Glutamatergic neuron (in vitro differentiated cells): ENCODE measurements at places on chromosomes 16 and 17. TPM values are rescaled to one million over a fixed set of nuclear protein-coding genes. Genes with fewer than 3 reads are reported as not detected.

GRCh38 chr17:66689221-66689620 is 145.7 kb upstream of the CACNG5 start:
- no peak for DNase-seq

Gene DHRS7C
- total RNA-seq = not detected

GRCh38 chr17:21029036-21029435 is 13.8 kb downstream of the USP22 start:
- DNase-seq = no peak

DNA sequence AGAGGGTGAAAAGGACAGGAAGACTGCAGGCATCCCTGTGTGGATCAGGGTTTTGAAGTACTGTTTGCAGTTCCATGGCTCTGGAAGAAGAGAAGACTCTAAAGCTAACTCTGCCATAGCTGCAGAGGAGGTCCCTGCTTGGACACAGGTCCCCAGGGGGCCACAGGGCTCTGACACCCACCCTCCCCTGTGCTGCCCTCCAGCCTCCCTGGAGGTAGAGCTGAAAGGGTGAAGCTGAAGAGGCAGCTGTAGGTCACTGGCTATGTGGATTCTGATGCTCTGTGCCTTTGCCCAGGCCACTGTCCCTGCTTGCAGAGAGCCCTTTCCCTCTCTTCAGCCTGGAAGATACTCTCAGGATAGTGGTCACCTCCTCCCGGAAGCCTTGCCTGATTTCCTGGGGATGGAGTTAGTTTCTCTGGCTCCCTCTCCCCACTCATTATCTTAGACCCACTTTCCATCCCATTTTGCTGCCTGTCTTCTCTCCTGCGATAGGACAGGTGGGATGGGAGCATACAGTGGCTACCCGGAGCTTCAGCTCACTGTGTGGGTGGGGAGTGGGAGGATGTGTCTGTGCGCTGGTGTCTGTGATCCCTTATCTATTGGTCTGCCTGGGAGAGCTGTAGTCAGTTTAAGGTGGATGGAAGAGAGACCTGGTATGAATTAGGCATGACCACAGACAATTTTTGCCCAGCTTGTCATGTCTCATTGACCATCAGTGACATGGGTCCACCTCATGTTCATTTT is 89.8 kb upstream of the TMEM97 start:
- no peak for DNase-seq

Gene CD79B
- total RNA-seq = not detected

DNA sequence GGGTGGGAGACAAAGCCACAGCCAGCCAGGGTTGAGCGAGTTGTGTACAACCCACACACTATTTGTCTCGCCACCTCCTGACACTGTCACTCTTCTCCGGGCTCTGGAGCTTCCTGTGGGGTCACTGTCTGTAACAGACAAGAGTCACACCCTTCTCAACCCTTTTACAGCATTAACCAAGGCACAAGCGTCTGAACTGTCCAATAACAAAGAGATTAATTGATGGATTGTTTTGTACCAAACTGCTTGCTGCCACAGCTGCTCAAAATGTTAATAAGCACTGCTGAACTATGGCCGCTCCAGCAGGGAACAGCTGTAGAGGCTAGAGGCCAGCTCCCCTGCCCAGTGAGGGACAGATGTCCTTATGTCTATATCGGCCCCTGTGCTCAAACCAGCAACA is 25.2 kb upstream of the HYDIN start:
- DNase-seq = peak; percentile 58

- DNase-seq = no peak
Measured at GRCh38 chr17:49603720-49604119, 28.0 kb downstream of the NXPH3 start.

- no peak for DNase-seq
Measured at GRCh38 chr17:52110923-52111581, 47.5 kb downstream of the CA10 start.

Gene RDM1
- total RNA-seq = not detected

GRCh38 chr16:55821210-55821609 is 11.7 kb downstream of the CES1 start:
- DNase-seq = no peak

DNA sequence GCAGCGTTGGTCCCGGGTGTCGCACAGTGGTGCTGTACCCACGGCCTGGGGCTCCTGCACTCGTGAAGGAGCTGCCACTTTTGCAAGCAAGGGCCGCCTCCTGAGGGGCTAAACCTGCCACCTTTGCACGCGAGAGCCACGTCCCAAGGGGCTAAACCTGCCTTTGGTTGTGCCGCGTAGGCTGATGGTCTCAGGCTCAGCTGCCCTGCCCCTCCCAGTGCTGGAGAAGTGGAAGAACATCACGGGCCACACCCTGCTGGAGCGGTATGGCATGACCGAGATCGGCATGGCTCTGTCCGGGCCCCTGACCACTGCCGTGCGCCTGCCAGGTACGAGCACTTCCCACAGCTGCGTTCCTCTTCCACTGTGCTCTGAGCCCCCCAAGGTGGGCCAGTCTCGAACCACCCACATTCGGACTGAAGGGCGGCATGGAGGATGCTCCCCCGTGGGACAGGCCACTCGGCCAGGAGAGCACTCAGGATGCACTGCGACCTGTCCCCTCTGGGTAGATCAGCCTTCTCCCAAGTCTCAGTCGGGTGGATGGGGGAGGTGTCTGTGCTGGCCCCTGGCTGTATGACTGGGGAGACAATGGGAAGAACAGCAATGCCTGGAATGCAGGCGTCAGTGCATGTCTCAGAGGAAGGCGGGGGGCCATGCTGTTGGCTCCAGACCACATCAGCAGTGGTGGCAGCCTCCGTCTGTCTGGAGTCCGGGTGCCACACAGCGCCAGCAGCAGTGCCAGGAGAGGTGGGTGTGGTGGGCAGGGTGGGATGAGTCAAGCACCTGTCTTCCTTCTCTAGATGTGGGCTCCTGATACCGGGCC is 20.7 kb downstream of the ACSF3 start:
- peak; percentile 11 for DNase-seq

DNA sequence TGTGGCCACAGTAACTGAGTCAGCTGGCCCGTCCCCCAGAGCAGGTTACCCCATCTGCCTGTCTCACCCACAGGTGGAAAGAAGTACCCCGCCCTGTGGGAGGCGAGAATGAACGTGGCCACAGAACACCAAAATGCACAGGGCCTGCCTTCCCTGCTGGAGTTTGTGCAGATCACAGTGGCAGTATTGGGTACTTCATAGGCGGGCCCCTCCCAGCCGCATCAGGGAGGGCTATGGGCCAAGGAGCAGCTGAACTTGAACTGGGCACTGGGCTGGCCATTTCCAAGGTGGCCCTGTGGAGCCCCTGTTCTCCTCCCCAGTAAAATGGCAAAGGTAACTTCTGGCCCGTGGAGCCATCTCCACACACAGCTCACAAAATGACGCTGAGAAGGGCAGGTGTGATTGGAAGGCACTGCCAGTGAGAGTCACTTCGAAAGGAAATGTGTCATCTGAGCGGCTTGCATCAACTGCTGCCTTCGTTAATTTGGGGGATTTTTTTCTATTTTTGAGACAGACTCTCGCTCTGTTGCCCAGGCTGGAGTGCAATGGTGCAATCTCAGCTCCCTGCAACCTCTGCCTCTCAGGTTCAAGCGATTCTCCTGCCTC is 162.9 kb downstream of the ENGASE start:
- DNase-seq = no peak

Gene OTOA
- total RNA-seq = not detected

DNA sequence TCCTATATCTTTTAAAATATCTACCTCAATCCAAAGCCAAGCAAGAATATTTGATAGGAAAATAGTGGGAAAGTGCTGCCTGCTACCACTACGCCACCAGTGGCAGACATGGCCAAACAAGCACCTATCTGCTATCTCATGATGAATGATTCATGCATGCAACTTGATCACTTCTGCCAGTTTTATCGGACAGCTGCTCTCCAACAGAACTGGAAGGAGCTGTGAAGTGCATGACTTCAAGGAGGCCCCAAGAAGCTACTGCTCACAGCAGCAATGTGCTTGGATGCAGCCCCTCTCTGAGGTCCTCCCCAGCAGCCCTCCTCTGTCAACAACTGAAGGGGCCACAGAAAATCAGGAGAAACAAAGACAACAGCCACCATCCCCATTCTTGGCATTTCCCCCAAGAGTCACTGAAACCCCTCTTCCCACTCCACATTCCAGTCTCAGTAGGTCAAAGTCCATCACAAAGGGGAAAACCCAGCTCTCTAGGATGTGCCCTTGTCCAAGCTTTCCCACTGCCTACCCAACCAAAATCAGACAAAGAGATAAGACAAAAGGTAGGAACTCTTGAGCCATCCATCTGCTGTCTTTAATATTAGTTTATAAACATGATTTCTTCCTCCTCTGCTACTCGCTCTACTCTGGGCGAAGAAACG is 215.3 kb downstream of the C16orf78 start:
- no peak for DNase-seq

Gene CDK5R1
- 73.9 TPM for total RNA-seq

- DNase-seq = peak; percentile 77
Measured at GRCh38 chr17:47789611-47790561, 31.7 kb downstream of the OSBPL7 start.

Gene ATP2A1
- total RNA-seq = 4.5 TPM

Gene GPR142
- 20.7 TPM for total RNA-seq

DNA sequence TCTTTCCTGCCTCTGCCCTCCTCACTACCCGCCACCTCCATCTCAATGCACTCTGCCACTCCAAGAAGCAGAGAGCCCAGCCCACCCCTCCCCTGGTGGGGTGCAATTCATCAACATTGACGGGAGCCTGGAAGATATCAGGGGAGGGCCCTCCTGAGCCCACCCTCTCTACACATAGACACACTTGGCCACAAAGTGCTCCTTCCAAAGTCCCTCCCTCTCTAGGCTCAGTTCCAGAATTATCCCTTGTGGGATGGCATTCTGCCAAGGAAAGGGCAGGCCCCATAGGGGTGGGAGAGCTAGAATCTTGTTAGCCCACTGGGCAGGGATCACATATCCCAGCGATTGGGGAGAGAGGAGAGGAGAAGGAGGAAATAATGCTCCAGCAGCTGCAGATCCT is 66.2 kb downstream of the TMEM132E start:
- no peak for DNase-seq

GRCh38 chr17:15744885-15745284 is 12.8 kb downstream of the TBC1D26 start:
- DNase-seq = no peak

- peak; percentile 47 for DNase-seq
Measured at GRCh38 chr17:49434821-49435670, 20.4 kb upstream of the PHB1 start.

GRCh38 chr17:14091367-14091766 is 22.1 kb downstream of the COX10 start:
- no peak for DNase-seq

DNA sequence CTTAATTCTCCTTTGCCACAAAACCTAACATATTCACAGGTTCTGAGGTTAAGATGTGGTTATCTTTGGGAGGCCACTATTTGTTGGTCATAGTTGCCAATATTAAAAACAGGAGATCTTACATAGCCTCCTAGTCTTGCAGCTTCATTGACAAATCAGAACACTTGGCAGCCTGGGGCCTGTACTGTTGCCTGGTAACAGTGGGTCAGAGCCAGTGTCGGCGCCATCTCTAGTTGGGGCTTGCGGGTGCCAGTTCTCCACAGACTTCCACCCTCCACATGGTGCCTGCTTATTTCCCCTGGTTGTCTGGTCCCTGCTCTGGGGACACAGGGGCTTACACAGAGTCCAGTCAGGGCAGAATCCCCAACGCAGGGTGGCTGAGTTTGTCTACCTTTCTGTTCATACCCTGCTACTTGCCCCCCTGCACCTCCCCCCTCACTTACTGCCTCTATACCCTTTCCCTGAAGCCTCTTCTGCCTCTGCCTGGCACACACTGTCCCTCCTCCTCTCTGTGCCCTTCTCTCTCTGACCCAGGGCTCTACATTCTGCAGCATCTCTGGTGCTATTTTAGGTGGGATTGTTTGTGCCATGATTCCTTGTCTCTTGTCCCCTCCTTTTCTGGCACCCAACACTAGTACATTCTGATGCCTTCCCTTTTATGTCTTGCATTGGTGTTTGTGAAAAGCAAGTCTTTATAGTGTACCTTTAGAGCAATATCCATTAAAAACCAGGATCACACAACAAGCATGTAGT is 13.4 kb downstream of the EPN2 start:
- DNase-seq = no peak

Gene OR1E1
- total RNA-seq = not detected

Gene KRTAP9-7
- total RNA-seq = not detected

GRCh38 chr17:11899537-11899942 is 97.7 kb downstream of the ZNF18 start:
- DNase-seq = no peak
